Fibroblast of lung (primary cell): ENCODE measurements at places on chromosomes 5 and 9. TPM values are rescaled to one million over a fixed set of nuclear protein-coding genes. Genes with fewer than 3 reads are reported as not detected.

PCA3 gene
- total RNA-seq = not detected in 2 replicates

DNA sequence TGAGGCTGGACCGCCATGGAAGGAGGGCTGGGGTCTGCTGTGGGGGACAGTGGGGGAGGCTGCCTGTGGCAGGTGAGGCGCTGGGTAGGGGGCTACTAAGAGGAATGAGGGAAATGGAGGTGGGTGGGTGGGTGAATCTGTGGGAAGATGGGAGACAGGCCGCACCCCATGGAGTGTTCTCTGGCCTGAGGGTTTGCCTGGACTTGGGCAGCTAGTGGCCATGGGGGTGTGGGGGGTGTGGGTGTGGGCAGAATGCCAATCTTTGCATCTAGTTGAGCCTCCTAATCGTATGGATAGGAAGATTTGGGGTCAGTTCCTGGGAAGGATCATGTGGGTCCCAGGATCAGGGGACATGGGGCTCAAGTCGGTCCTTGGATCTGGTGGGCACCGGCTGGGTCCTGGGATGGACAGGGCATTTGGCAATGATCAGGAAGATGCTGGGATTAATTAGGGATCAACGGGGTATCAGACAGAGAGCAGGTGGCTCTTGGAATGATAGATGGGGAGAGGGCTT lies 518 bp downstream of the ZDHHC12 start:
- peak overlapping the region; percentile 43 for H3K4me3 ChIP-seq
- H3K4me1 ChIP-seq = peaks cover 4% of the 10 kb centered on the region

DNA sequence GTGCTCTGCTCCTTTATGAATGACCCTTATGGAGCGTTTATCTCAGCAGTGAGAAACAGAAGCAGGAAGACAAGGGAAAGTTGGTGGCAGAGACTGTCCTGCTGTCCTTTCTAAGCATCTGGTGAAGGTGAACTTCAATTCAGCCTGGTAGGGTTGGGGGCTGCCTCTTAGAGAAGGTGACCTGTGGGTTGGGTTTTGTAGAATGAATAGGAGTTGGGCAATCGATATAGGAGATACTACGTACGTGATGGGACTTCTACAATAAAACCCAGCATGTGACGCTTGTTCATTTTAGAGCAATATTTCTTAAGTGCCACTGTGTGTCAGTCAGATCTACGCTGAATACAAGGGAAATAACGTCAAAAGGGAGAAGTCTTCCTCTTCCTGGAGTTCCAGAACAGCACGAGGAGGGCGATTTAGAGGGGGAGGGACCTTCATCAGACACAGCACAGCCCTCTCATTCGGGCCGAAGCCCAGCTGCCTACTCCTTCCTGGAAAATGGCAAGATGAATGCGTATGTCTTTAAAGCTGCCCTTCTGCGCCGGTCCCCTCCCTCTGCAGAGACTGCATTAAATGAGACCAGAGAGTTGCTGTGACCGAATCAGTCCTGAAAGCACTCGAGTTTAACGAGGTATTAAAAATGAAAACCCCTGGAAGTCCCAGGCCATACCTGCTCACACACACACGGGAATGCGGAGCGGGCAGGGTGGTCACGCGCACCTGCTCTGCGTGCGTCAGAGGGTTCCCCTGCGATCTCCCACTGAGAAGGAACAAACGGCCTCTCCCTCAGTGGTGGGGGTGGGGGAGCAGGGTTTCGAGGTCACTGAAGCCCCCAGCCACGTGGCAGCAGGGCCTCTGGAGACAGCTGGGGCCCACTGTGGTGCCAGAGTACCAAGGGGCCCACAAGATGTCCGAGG lies 85.3 kb upstream of the SARDH start:
- H3K4me3 ChIP-seq = no peak overlapping the region
- no peaks in the 10 kb centered on the region for H3K27me3 ChIP-seq
- H3K27ac ChIP-seq = no peak overlapping the region
- no peak for DNase-seq
- H3K36me3 ChIP-seq = no peaks in the 10 kb centered on the region

GRCh38 chr5:159427180-159428012 lies 97.1 kb upstream of the IL12B start:
- H3K4me1 ChIP-seq = no peaks in the 10 kb centered on the region
- no peaks in the 10 kb centered on the region for H3K27me3 ChIP-seq
- no peak overlapping the region for H3K27ac ChIP-seq
- no peaks in the 10 kb centered on the region for H3K36me3 ChIP-seq
- DNase-seq = no peak
- H3K4me3 ChIP-seq = no peak overlapping the region

CDH9 gene
- total RNA-seq = not detected in 2 replicates

GRCh38 chr9:8809741-8810140 lies 1010.2 kb upstream of the DMAC1 start:
- H3K36me3 ChIP-seq = no peaks in the 10 kb centered on the region
- H3K4me1 ChIP-seq = no peaks in the 10 kb centered on the region
- no peak overlapping the region for H3K27ac ChIP-seq

GRCh38 chr5:57862471-57862911 lies 379.9 kb upstream of the ACTBL2 start:
- H3K27me3 ChIP-seq = no peaks in the 10 kb centered on the region
- no peak overlapping the region for H3K27ac ChIP-seq
- no peaks in the 10 kb centered on the region for H3K4me1 ChIP-seq

DNA sequence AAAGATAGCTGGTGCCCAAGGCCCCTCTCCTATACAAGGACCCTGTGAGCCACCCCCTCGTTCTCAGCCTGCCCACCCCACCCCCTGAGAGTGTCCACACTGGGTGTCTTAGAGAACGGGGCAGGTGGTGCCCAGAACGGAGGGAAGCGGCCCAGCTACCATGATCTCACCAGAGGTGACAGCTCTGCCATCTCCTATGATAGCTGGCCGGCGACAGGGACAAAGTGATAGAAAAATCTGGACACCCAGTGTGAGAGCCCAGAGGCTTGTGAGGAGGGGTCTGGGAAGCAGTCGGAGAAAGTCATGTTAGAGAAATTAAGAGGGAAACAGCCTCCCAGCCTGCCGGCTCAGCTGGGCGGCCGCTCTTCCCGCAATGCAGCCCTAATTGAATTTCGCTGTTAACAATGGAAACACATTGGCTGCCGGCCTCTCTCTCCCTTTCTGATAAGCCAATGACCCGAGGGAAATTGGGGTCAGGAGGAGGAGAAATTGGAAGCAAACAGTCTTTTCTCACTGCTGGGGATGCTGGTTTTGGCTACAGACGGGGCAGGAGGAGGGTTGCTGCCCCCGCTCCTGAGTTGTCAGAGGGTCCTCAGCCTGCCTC lies 32.3 kb downstream of the HK3 start:
- no peak for DNase-seq
- no peaks in the 10 kb centered on the region for H3K36me3 ChIP-seq
- H3K27me3 ChIP-seq = peaks cover 17% of the 10 kb centered on the region
- H3K4me1 ChIP-seq = no peaks in the 10 kb centered on the region
- no peak overlapping the region for H3K27ac ChIP-seq

P4HA2 gene
- total RNA-seq = 376 and 553 TPM in 2 replicates

DNA sequence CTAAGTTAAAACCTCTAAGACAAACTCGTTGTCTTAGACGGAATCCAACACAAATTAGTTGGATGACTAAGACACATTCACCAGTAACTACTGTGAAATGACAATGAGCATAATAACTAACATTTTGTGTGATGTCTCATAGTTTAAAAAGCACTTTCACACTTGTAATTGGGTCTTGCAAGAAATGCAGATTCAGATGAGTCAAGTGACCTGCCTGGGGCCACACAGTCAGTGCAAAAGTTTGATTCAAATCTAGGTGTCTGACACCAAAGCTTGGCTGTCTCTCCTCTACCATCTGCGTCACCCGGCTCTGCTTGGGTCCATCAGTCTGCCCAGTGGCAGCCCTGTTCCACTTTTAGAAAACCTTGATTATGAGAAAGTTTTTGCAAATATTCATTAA lies 143.7 kb downstream of the TTLL11 start:
- H3K27ac ChIP-seq = no peak overlapping the region
- H3K27me3 ChIP-seq = no peaks in the 10 kb centered on the region
- H3K36me3 ChIP-seq = no peaks in the 10 kb centered on the region
- peak; percentile 37 for DNase-seq
- peaks cover 3% of the 10 kb centered on the region for H3K4me1 ChIP-seq
- no peak overlapping the region for H3K4me3 ChIP-seq

DNA sequence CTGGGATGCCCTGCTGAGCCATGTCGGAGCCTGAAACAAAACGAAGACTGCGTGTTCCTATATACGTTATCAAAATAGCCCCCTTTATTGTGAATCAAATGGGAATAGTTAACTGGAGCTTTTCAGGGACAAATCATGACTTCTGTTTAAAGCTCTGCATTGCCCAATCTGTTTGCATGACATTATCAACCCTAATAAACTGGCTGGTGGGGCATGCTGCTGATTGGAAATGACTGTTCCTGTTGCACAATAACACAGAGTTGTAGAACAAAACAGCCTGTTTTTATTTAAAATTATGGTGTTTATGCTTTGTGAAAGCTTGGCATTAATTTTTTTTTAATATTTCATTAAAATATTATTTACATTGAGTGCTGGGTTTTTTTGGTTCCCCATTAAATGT lies 215.5 kb downstream of the TMEM167A start:
- H3K4me1 ChIP-seq = no peaks in the 10 kb centered on the region
- no peaks in the 10 kb centered on the region for H3K27me3 ChIP-seq
- no peak overlapping the region for H3K27ac ChIP-seq

DNA sequence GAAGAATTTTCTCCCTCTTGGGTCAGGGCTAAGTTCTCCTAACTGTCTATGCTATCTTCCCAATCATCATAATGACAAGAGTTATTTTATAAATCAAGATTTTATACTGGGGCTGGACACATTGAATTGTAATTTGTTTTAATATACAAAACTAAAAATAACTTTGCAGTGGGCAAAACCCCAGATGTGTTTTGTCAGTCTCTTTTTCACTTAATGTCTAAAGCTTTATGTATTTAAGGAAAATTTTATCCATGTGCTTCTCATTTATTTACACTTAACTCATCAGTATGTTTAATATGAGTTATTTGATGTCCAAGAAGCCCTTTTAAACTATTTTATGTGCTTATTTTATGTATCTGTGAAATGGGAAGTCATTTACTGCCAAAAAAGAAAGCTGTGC lies 362.8 kb upstream of the ADAMTSL1 start:
- no peak overlapping the region for H3K4me3 ChIP-seq
- DNase-seq = no peak
- no peaks in the 10 kb centered on the region for H3K36me3 ChIP-seq
- no peaks in the 10 kb centered on the region for H3K4me1 ChIP-seq

DNA sequence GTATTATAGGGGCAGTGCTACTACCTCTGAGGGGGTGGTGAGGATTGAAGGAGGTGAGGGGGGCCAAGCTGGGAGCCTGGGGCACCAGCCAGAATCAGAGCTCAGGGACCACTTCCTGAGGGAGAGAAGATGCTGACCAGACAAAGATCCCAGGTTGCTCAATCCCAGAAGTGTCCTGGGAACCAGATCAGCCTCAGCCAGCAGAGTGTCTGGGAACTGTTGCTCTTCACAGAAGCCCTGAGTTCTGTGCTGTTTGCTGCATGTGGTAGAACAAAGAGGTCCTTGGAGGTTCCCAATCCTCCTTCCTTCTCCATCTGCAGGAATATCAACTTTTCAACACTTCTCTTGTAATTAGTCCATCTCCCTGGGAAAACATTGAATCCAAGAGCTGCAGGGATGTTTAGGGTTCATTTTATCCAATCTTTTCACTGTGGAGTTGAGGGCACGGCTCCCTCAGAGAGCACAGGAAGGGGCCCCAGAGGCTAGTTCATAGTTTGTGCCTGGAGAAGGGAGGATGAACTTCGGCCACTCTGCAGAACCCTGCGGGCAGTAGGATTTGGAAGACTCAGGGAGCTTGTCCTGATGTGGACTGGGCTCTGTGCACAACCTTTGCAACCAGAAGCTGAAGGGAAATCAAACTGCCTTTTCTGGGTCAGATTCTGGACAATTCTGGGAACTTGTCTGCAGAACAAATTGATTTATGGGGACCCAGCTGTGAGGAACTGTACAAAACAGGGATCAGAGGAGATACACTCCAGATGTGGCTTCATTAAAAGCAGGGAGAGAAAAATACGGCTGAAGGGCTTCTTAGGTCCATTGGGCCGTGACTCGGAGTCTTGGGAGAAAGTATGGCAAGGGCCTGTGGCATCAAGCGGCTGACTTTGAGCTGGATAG lies 57.1 kb downstream of the GALNT12 start:
- H3K27ac ChIP-seq = no peak overlapping the region
- no peak for DNase-seq
- H3K4me3 ChIP-seq = no peak overlapping the region
- no peaks in the 10 kb centered on the region for H3K36me3 ChIP-seq
- no peaks in the 10 kb centered on the region for H3K27me3 ChIP-seq

GRCh38 chr9:124660341-124660801 lies 110.7 kb downstream of the NR6A1 start:
- H3K27me3 ChIP-seq = no peaks in the 10 kb centered on the region
- DNase-seq = peak; percentile 81
- peak overlapping the region; percentile 63 for H3K4me3 ChIP-seq
- H3K4me1 ChIP-seq = no peaks in the 10 kb centered on the region
- peak overlapping the region; percentile 63 for H3K27ac ChIP-seq

GRCh38 chr5:6909901-6910300 lies 196.7 kb downstream of the TENT4A start:
- H3K27ac ChIP-seq = no peak overlapping the region
- no peak for DNase-seq
- H3K4me3 ChIP-seq = no peak overlapping the region
- H3K4me1 ChIP-seq = no peaks in the 10 kb centered on the region
- H3K27me3 ChIP-seq = no peaks in the 10 kb centered on the region

UGT3A1 gene
- total RNA-seq = not detected in 2 replicates

CRB2 gene
- under 0.01 TPM in 1 of 2 replicates, not detected in the other for total RNA-seq

GRCh38 chr9:132015866-132016265 lies 63.8 kb downstream of the MED27 start:
- H3K4me3 ChIP-seq = no peak overlapping the region
- no peak for DNase-seq
- no peaks in the 10 kb centered on the region for H3K4me1 ChIP-seq
- no peak overlapping the region for H3K27ac ChIP-seq
- H3K36me3 ChIP-seq = no peaks in the 10 kb centered on the region

- H3K27me3 ChIP-seq = no peaks in the 10 kb centered on the region
- DNase-seq = no peak
- no peaks in the 10 kb centered on the region for H3K4me1 ChIP-seq
- no peak overlapping the region for H3K27ac ChIP-seq
Measured at GRCh38 chr5:35430381-35431162, 187.1 kb upstream of the SPEF2 start.

DNA sequence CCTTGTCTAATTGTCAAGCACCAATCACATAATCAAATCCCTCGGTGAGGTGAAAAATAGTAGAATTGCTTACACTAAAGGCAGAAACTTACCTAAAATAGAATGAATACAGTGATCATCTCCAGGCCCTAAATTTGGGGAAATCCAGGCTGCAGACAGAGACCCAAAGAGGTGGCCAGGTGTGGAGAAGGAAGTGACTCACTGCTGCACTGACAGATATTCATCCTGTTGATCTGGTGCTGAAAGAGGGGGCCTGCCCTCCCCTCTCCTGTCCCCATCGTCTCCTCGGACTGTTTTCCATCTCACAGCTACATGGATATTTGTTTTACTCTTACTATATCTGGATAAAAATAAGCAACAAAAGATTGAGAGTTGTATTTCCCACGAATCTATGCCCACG lies 15.9 kb downstream of the OR2Y1 start:
- H3K4me1 ChIP-seq = no peaks in the 10 kb centered on the region
- DNase-seq = no peak
- H3K27me3 ChIP-seq = no peaks in the 10 kb centered on the region
- no peak overlapping the region for H3K4me3 ChIP-seq
